ENCODE measurements at places on chromosomes 1 and 21.

GRCh38 chr21:25254491-25255174, 352.6 kb downstream of the MRPL39 start:
- no peak for DNase-seq

GRCh38 chr21:33976082-33977016, 60.7 kb upstream of the ATP5PO start:
- DNase-seq = peak; percentile 65

- no peak for DNase-seq
Measured at GRCh38 chr1:157315544-157315943, 177.3 kb upstream of the ETV3 start.

GRCh38 chr1:72705921-72706320, 423.6 kb upstream of the NEGR1 start:
- DNase-seq = no peak

DNA sequence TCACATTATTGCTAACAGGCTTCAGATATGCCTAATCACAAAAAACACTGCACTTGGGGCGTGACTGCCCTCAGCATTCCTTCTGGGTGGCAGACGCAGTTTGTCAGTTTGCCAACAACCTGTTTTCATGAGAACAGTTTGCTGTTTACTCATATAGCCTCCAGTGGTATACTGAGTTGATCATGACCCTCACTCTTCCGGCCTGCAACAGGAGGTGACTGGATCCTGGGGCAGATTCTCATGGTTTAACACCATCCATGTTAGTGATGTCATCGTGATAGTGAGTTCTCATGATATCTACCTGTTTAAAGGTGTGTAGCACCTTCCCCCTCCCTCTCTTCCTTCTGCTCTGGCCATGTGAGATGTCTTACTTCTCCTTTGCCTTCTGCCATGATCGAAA, 555.2 kb downstream of the PLPP3 start:
- no peak for DNase-seq

GRCh38 chr21:28754862-28755261, 237.8 kb downstream of the LTN1 start:
- no peak for DNase-seq

All from stimulated activated CD8-positive, alpha-beta memory T cell treated with anti-CD3 and anti-CD28 coated beads, Interleukin-7, amount 100 ng/mL, for 48 hours (primary cell).